Activated T-helper 2 cell treated with anti-CD3 and anti-CD28 coated beads, Interferon-gamma antibody, Interleukin-2, Interleukin-4, amounts not matched to agents 10 μg/mL and 5 μg/mL and 100 μg/mL, durations not matched to agents 14 hours and 24 hours and 36 hours (primary cell): ENCODE measurements at places on chromosomes 1 and 21.

DNA sequence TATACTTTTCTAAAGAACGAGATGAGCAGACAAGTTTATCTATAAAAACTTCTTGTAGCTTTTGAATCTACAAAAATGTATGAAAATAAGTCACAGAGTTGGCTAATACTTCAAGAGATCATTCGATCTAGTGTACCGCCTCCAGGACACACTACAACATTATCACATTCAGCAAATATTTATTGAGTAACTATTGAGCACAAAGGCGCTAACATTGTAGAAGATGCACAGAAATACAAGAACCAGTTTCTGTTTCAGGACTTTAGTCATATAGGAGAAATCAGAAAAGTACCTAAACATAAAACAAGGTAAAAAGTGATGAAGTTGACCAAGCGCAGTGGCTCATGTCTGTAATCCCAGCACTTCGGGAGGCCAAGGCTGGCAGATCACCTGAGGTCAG lies 20.6 kb downstream of the WASF2 start:
- no peak for DNase-seq

DNA sequence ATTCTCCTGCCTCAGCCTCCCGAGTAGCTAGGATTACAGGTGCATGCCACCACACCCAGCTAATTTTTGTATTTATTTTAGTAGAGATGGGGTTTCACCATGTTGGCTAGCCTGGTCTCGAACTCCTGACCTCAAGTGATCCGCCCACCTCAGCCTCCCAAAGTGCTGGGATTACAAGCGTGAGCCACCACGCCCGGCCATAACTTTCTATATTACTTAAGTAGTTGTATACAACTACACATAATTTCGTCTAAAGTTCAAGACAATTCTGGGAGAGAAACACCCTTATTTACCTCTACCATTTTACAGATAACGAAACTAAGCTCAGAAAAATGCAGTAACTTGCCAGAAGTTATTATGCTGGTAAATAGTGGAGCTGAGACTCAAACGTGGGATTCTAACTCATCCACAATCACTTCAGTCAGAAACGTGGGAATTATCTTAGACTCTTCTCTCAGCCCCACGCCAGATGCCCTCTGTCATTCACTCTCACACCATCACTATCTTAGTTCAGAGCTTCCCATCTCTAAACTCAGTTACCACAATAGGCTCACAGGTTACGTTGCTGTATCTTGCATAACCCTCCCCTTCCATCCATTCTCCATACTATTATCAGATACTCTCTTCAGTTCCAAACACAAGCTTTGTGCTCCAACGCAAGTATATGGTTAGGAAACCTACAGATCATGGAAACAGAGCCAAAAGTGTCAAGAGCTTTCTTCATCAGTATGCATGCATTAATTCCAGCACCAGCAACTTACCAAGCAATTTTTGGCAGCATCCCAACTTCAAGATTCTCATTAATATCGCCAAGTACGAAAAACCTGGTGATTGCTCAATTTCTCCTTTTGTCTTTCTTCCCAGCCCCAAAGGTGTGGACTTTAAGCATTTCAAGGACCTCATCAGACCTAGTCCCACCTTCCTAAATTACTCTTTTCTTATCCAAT lies 69.3 kb downstream of the RERE start:
- DNase-seq = no peak

- DNase-seq = no peak
Measured at GRCh38 chr21:31623664-31624063, 35.8 kb upstream of the SOD1 start.

GRCh38 chr21:25615880-25616279 lies 8.6 kb upstream of the MRPL39 start:
- DNase-seq = no peak

DNA sequence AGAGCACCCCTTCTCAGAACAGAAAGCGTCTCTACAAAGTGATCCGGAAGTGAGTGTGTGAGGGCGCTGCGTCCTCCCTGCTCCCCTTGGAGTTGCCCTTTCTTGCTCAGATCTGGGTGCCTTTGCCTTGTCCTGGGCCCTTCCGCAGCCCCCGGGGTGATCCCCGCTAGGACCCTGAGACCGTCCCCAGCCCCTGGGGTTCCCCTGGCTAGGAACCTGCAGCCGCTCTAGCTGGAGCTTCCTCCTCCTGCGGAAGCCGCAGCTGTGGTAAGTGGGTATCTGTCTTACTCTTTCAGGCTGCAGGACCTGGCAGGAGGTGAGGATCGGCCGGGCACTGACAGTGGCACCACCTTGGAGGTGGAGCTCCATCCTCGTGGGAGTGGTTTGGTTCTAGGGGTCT lies 11.2 kb downstream of the RRP1 start:
- no peak for DNase-seq
